ENCODE measurements at places on chromosomes 2 and 18.

DNA sequence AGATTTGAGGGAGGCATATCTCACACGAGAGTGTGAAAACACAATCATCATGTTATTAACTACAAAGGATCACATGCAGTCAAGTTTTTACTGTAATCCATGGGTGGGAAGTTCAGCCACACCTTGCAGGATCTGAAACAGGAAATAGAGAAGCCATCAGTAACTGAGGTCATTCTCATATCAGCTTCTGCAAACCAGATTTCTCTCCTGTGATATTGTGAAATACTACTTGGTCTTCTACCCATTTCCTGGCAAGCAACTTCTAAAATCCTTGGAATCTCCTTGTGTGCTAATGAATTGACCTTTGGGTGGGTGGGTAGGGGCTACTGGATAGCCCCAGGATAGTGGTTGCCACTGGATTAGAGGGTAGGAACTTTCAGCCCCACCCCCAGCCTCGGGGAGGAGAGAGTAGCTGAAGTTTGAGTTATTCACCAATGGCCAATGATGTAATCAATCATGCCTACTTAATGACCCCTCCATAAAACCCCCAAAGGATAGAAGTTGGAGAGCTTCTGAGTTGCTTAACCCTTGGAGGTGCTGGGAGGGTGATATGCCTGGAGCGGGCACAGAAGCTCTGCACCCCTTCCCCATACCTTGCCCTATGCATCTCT, 25.6 kb upstream of the TGIF1 start:
- H3K27me3 ChIP-seq = no peaks in the 10 kb centered on the region
- H3K27ac ChIP-seq = no peak overlapping the region
- no peak for DNase-seq

GRCh38 chr2:227415538-227416424, 28.0 kb upstream of the SCYGR1 start:
- no peak overlapping the region for H3K4me3 ChIP-seq
- no peak overlapping the region for H3K27ac ChIP-seq
- H3K4me1 ChIP-seq = peaks cover 2% of the 10 kb centered on the region
- peak; percentile 85 for DNase-seq

DNA sequence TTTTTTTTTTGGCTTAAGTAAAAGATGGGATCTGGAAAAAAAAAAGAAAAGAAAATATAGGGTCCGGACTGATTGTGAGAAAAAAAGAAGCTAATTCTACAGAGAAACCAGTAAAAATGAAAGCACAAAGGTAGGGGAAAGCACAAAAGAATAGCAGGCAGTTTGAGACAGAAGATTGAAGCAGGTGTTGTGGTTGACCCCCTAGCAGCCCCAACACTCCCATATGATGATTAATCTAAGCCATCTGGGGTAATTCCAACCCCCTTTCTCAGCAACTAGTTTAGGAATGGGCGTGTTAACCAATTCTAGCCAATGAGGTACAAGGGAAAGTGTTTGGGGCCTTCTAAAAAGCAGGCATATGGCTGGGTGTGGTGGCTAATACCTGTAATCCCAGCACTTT, 77.0 kb downstream of the MBD2 start:
- no peaks in the 10 kb centered on the region for H3K27me3 ChIP-seq
- no peak overlapping the region for H3K4me3 ChIP-seq
- peak; percentile 52 for DNase-seq
- peaks cover 5% of the 10 kb centered on the region for H3K4me1 ChIP-seq
- no peaks in the 10 kb centered on the region for H3K36me3 ChIP-seq
- H3K27ac ChIP-seq = no peak overlapping the region

DNA sequence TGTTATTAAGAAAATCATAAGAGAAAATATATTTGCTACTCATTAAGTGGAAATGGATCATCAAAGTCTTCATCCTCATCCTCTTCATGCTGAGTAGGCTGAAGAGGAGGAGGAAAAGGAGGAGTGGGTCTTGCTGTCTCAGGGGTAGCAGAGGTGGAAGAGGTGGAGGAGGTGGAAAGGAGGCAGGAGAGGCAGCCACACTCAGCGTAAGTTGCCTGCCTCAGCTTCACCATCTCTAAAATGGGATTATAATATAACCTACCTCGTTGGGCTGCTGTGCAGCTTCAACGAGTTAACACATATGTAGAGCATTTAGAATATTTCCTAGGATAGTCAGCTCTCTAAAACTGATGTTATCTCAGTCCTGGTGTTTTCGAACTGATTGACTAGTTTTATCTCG, 4.3 kb upstream of the MYO1B start:
- no peaks in the 10 kb centered on the region for H3K27me3 ChIP-seq
- H3K4me1 ChIP-seq = no peaks in the 10 kb centered on the region
- DNase-seq = no peak
- no peak overlapping the region for H3K27ac ChIP-seq

DNA sequence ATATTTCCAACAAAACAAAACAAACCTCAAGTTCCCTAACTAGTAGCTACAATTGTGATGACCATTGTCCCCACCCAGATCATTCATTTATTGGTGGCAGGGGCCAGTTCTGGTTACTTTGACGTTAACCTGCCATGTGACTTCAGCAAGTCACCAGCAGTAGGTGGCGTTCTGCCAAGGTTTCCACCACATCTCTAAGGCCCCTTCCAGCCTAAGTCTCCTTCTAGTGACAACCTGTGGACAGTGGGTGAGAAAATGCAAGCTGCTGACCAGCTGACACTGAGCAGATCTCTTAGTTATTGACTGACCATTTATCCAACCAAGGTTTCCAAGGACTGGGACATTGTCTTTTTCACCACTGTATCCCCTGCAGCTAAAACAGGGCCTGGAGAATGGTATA, 98.4 kb downstream of the GPR39 start:
- DNase-seq = no peak
- no peaks in the 10 kb centered on the region for H3K36me3 ChIP-seq
- no peaks in the 10 kb centered on the region for H3K4me1 ChIP-seq
- no peak overlapping the region for H3K4me3 ChIP-seq
- H3K27ac ChIP-seq = no peak overlapping the region

- H3K4me1 ChIP-seq = peaks cover 7% of the 10 kb centered on the region
- no peak overlapping the region for H3K4me3 ChIP-seq
- no peaks in the 10 kb centered on the region for H3K36me3 ChIP-seq
- DNase-seq = peak; percentile 18
Measured at GRCh38 chr2:174445248-174445647, 41.6 kb downstream of the GPR155 start.

DNA sequence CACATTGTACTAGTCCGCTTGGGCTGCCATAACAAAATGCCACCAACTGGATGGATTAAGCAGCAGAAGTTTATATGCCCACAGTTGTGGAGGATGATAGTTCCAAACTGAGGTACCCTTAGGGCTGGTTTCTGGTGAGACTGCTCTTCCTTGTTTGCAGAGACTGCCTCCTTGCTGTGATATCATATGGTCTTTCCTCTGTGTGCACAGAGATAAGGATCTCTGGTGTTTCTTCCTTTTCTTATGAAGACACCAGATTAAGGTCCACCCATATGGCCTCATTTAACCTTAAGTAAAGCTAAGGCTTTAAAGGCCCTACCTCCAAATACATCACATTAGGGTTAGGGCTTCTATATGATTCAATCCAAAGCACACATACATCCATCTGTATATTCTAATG, 738.2 kb upstream of the GCFC2 start:
- H3K4me3 ChIP-seq = no peak overlapping the region
- H3K4me1 ChIP-seq = no peaks in the 10 kb centered on the region
- H3K27ac ChIP-seq = no peak overlapping the region
- DNase-seq = no peak

- no peaks in the 10 kb centered on the region for H3K36me3 ChIP-seq
- H3K4me1 ChIP-seq = no peaks in the 10 kb centered on the region
Measured at GRCh38 chr2:234725528-234726264, 226.1 kb upstream of the SH3BP4 start.

DNA sequence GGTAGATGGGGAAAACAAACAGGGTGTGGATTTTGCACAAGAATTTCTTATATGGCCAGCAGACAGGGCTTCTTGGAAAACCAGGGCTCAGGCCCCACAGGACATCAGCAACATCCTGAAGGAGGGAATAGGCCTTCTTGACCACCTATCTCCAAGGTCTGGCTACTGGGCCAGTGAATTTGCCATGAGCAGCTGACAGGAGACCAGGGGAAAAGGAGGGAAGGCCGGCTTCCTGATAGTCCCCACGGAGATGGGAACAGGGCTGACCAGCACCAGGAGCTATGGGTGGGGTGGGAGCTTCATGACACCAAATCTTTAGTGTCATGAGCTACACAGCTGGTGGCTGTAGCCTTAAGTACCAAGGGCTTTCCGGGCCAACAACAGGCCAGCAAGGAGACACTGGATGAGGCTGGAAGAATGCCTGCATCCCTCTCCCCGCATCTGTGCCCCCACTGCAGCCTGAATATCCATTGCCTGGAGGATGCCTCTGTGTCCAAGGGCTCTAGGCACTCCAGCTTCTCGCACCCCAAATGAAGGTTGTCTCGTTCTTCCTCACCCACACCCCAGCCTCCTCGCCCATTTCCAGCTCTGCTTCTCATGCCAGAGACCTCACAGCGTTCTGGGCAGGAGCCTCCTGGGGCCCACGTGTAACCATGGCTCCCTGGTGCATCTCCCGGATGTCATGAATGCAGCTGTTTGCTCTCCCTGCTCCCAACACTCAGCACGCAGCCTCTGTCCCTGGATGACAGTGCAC, 74.8 kb downstream of the EMX1 start:
- H3K27me3 ChIP-seq = no peaks in the 10 kb centered on the region
- DNase-seq = no peak
- no peaks in the 10 kb centered on the region for H3K36me3 ChIP-seq
- H3K4me1 ChIP-seq = no peaks in the 10 kb centered on the region

DNA sequence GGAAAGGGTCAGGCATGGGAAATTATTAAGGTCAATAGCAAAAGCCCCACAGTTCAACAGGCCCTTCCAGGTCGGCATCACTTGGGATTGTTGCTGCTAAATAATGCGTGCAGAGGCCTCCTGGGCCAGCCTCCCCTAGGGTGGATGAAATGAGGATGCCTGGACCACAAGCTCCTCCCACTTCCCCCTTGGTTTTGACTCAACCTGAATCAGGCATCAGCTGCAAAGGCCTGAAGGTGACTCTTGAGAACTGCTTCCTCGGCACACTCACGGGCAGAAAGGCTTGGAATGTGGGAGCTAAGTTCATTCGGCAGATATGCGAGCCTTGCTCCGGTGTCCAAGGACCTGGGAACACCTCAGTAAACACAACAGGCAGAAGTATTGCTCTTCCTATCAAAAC, 69.3 kb downstream of the MBP start:
- no peak overlapping the region for H3K27ac ChIP-seq
- no peak overlapping the region for H3K4me3 ChIP-seq
- H3K4me1 ChIP-seq = peaks cover 20% of the 10 kb centered on the region
- no peaks in the 10 kb centered on the region for H3K27me3 ChIP-seq
- no peaks in the 10 kb centered on the region for H3K36me3 ChIP-seq
- DNase-seq = peak; percentile 34

DNA sequence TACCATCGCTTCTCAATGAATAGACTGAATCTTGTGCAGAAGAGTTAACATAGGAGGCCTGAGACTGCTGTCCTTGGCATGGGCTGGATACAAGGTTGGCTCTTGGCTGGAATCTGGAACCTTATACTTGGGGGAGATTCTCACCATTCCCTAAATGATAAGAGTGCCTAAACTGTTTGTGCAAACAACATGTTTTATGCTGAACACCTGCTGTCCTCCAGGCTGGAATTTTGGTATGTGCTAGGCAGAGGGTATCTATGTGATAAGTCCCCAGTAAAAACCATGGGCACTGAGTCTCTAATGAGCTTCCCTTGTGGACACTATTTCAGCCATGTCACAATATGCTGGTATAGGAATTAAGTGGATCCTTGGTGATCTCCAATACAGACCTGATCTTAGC, 12.8 kb downstream of the PGAP1 start:
- H3K36me3 ChIP-seq = no peaks in the 10 kb centered on the region
- no peaks in the 10 kb centered on the region for H3K27me3 ChIP-seq
- H3K4me1 ChIP-seq = no peaks in the 10 kb centered on the region

- DNase-seq = no peak
- no peak overlapping the region for H3K4me3 ChIP-seq
- H3K36me3 ChIP-seq = no peaks in the 10 kb centered on the region
- no peak overlapping the region for H3K27ac ChIP-seq
- H3K27me3 ChIP-seq = no peaks in the 10 kb centered on the region
Measured at GRCh38 chr2:66228128-66228547, 206.8 kb upstream of the MEIS1 start.

DNA sequence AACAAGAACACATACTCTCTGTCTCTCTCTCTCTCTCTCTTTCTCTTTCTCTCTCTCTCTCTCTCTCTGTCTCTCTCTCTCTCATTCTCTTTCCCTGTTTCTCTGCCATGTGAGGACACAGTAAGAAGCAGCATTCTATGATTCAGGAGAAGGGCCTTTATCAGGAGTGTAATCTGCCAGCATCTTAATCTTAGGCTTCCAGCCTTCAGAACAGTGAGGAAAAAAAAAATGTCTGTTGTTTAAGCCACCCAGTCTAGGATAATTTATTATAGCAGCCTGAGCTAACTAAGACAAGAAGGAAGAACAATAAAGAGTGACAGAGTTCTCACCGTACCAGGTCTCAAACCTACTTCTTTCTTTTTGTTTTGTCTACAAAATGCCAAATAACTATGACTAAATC, 399.4 kb downstream of the SOCS6 start:
- no peaks in the 10 kb centered on the region for H3K4me1 ChIP-seq
- DNase-seq = no peak
- H3K4me3 ChIP-seq = no peak overlapping the region
- no peaks in the 10 kb centered on the region for H3K27me3 ChIP-seq
- no peaks in the 10 kb centered on the region for H3K36me3 ChIP-seq

DNA sequence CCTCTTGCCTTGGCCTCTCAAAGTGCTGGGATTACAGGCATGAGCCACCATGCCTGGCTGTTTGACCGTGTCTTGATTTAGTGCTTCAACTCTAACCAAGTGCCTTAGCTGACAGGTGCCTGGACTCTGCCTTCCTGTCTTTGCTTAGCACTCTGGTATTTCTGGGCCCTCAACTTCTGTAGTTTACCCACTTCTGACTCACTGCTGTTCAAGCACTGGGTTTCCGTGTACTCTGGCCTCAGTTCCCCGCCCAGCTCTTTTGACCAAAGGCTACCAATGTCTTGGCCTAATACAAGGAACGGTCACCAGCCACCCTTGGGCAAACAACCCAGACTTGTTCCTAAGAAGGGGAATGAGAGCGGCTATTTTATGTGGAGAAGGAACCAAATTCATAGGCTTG, 35.7 kb upstream of the CABLES1 start:
- peak; percentile 27 for DNase-seq
- H3K27ac ChIP-seq = no peak overlapping the region
- H3K4me1 ChIP-seq = no peaks in the 10 kb centered on the region

GRCh38 chr18:37107748-37108522, 279.0 kb downstream of the KIAA1328 start:
- H3K4me1 ChIP-seq = no peaks in the 10 kb centered on the region
- H3K36me3 ChIP-seq = no peaks in the 10 kb centered on the region
- H3K4me3 ChIP-seq = no peak overlapping the region

GRCh38 chr2:165645930-165646831, 147.9 kb downstream of the GALNT3 start:
- H3K36me3 ChIP-seq = no peaks in the 10 kb centered on the region
- no peak overlapping the region for H3K27ac ChIP-seq
- no peaks in the 10 kb centered on the region for H3K27me3 ChIP-seq
- no peak overlapping the region for H3K4me3 ChIP-seq

DNA sequence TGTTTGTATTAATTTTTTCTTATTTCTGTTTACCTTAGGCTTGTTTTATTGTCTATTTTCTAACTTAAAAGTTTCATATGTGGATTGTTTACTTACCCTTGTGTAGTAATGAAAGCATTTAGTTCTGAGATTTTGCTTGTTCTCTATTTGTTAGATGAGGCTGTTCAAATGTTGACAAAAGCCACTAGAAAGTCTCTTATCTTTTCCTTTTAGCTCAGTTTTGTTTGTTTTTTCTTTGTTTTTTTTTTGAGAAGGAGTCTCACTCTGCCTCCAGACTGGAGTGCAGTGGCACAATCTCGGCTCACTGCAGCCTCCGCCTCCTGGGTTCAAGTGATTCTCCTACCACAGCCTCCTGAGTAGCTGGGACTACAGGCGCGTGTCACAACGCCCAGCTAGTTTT, 30.9 kb downstream of the USP14 start:
- no peaks in the 10 kb centered on the region for H3K27me3 ChIP-seq
- DNase-seq = no peak
- no peak overlapping the region for H3K4me3 ChIP-seq

Measured in fibroblast of lung (primary cell).